ENCODE measurements at places on chromosomes 2 and 18.

- DNase-seq, result peak; percentile 28
Observed at GRCh38 chr2:218289639-218290315, 2.5 kb downstream of the TMBIM1 start.

GRCh38 chr18:50240080-50240563 lies 26.2 kb downstream of the CFAP53 start:
- DNase-seq, result no peak

DNA sequence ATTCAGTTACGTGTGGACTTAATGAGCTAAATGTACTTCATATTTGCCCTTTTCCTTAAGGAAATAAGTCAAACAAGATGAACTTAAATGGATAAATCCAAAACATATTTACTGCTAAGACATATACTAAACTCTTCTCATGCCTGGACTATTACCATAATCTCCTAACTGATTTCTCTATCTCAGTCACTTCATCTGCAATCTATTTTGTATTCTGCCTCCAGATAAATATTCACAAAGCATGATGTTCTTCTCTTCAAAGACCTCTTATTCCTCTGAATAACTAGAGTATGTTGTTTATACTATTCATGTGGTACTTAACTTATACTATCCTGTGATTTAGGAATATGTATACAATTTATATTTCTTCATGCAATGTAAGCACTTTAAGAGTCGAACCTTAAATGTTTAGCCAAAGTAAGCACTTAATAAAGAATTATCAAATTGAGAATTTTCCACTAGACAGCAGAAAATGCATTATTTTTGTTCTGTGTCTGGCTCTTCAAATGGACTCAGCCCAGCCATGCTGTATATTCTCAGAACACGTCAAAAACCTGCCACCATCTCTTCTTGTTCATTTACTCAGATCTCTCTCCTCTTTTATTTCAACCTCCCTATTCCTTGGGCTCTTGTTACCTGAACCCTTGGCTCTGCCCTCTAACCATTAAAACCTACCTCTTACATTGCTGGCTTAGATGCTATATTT lies 79.9 kb upstream of the ARHGAP28 start:
- no peak for DNase-seq

DNA sequence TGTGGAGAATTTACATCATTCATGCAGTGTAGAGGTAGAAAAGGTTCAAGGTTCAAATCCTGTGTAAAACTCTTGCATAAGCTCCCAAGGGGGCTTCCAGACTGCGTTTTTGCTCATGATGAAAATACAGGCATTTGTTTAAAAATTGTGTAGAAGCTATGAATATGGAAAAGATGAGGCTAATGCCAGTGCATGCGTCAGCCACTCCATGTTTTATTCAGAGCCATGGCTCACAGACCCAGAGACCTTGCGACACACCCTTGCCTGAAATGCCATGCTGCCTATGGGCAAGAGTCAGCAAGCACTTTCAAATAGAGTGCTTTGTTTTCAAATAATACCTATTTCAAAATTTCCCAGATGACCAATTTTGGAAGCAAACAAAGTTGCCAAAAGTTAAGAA lies 262.3 kb downstream of the TRIB2 start:
- no peak for DNase-seq

GRCh38 chr2:128357506-128358370 lies 39.1 kb upstream of the HS6ST1 start:
- no peak for DNase-seq

GRCh38 chr2:170498619-170499018 lies 216.5 kb upstream of the SP5 start:
- no peak for DNase-seq

- DNase-seq, result no peak
Observed at GRCh38 chr2:239113171-239113570, 265.3 kb downstream of the TWIST2 start.

DNA sequence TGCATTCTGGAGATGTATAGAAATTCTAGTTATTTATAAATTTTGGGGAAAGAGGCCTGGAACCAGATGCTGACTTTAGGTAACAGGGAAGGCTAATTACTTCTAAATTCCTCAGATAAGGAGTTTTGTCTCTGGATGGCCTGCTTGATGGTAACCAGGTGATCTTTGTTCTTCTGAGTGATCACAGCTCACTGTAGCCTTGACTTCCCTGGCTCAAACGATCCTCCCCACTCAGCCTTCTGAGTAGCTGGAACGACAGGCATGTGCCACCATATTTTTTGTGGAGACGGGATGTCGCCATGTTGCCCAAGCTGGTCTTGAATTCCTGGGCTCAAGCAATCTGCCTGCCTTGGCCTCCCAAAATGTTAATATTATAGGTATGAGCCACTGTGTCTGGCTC lies 54.4 kb upstream of the MSH6 start:
- no peak for DNase-seq

GRCh38 chr2:218292048-218293014 lies at the start of gene TMBIM1:
TMBIM1 (minus strand) TSS chr2:218292503; CDS start chr2:218282141, 10,362 bp downstream.
- DNase-seq, result peak; percentile 91

- no peak for DNase-seq
Observed at GRCh38 chr2:202720226-202720625, 85.5 kb downstream of the FAM117B start.

DNA sequence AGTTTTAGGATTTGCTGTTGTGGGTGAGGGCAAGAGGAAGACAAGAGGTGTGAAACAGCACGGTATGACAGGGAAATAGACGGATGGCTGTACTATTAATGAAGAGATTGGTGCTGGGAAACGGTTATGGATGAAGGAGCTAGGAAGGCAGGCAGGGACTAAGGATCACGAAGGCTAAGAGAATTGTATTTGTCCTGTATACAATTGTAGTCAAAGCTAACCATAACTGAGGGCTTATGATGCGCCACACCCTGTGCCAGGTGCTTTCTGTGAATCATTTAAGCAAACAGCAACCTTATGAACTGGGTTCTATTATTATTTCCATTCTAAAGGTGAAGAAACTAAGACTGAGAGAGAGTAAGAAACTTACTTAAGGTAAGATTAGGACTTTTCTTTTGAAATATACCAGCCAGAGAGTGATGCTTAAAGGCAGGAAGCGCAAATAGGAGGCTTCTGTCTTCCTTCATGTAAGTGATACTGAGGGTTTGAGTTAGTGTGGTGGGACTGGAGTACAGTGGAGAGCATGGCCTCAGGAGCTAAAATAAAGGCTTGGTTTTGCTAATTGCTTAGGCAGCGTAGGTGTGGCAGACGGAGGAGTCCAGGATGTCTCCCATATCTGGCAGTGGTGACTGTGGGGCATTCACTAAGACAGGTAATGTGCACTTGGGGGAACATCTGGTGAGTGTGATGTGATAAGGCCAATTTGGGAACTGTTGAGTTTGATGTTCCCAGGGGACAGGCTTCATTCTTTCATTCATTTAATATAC lies 85.8 kb downstream of the PLEKHM3 start:
- DNase-seq, result no peak

All from foreskin fibroblast (primary cell).